Neuronal stem cell (in vitro differentiated cells): ENCODE measurements at places on chromosomes 2 and 18.
A peak's percentile ranks its signal among the peaks of the same experiment; 100 is the strongest.

DNA sequence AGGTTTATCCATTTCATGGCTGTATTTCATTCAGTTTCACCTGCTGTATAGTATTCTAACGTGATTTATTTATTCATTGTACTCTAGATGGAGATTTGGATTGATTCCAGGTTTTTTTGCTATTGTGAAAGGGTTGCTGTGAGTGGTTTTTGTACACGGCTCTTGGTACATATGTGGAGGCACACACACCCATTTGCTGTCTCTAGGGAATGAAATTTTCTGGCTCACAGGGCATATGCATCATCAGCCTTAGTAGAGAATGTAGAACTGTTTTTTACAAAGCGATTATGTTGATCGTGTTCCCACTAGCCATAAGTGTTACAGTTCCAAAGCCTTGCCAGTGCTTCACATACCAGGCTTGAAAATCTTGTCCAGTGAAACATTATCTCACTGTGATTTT lies 5.1 kb downstream of the SPTBN1 start:
- no peak for DNase-seq

DNA sequence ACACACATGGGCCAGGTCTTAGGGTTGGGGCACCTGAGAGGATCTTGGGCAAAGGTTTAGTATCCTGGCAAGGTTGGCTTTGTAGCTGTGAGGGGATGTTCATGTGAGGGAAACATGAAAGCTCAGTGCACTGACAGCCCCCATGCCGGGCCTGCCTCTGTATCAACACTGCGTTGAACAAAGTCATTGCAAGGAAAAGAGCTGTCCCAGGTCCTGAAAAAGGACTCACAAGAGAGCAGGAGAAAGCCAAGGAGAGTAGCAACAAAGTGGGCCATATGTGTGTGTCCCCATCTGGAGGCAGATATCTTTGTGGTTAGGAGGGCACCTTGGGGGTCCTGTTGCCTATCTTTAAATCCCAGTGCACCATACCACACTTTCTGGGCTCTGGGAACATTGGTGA lies 237.8 kb upstream of the THSD7B start:
- peak; percentile 84 for DNase-seq

DNA sequence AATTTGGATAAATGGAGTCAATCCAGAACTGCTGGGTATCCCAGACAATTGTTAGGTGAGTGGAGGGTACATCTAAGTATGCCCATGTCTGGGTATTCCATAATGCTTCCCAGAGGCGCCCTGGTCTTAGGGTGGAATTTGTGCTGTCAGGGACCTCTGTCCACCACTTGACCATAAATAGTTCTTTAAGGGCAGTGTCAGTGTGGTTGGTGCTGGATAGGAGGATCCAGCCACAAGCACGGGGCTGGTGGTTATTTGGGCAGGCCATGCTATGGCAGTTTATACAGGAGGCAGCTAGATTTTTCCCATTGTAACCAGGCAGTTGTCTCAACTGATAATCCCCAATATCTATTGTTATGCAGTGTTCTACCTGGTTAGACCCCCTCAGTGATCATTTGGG lies 104.4 kb upstream of the B3GNT2 start:
- no peak for DNase-seq

DNA sequence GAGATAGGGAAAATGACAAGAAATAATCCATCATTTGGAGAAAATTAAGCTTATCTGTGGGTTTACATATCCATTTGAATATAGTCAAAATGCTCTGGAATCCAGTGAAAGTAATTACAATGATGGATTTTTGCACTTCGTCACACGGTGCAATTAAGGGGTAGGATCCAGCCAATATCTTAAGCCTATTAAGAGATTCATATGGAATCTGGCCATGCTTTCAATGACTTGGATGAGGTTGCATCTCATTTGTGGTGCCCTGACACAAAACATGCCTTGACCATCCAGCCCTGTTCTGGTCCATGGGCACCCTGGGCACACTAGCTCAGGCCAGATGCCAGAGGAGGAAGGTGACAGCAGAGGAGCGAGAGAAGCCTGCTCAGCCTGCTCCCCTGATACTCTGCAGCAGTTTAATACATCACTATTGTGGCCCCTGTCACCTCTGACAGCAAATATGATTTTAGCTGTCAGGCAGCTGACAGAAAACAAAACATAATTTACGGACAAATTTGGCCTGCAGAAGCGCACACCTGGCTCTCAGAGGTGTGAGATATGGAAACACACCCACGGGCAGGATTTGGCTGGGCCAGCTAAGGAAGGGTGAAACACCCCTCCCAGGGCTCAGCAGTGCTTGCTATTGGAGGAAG lies 94.1 kb upstream of the ST8SIA3 start:
- DNase-seq = no peak

GRCh38 chr2:233481368-233482142 lies 85.0 kb downstream of the USP40 start:
- DNase-seq = no peak

DNA sequence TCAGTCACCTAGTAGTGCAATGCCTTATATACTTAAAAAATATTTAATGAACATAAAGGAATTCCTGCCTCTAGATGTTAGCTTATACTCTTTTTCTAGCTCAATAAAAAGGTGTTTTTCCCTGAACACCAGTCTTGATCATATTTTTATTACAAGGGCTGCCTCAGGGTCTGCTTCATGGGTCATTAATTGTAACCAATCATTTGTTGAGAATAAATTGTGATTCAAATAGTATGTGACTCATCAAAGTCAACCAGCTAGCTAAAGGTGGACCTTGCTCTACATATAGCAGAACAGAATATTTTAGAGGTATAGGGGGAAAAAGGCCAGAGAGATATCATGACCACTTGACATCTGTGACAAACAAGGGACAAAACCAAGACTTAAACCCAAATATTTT lies 114.0 kb downstream of the PIK3C3 start:
- no peak for DNase-seq

DNA sequence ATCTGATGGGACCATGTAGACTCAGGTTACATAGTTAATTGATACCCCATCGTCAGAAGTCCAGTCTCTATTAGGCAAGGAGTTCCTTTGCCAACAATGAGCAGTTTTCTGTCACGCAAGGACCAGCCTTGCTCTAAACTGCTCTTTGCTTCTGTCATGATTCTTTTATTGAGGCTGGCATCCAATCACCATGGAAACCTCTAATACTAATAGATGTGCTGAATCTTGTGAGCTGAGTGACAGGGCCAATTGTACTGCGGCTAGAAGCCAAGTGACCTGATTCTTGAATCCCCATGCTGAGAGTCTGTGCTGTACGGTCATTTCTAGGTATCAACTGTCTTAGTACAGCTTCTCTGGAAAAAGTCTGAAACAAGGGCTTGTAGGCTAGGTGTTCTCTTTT lies 395.6 kb downstream of the RND3 start:
- DNase-seq = no peak

DNA sequence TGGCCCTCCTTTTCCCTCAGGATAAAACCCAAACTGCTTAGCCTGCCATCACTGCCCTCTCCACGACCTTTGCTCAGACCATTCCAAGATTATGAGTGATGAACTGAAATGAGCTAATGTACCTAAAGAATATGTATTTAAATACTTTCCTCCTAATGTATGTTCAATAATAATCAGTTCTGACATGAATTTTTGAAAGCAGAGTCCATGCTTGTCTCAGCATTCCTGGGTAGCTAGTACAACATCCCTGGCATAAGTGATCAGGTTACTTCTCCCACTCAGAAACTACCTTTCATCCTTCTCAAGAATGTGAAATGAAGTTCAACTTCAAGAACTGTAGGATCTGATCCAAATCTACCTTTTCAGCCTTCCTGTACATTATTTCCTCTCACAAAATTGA lies 103.6 kb downstream of the UNC80 start:
- DNase-seq = no peak

- DNase-seq = no peak
Measured at GRCh38 chr2:48747319-48747718, 8.2 kb downstream of the LHCGR start.
